ENCODE measurements at places on chromosomes 13 and 19.

- DNase-seq, result no peak
Measured at GRCh38 chr13:21326155-21327031, 132.7 kb downstream of the ZDHHC20 start.

DNA sequence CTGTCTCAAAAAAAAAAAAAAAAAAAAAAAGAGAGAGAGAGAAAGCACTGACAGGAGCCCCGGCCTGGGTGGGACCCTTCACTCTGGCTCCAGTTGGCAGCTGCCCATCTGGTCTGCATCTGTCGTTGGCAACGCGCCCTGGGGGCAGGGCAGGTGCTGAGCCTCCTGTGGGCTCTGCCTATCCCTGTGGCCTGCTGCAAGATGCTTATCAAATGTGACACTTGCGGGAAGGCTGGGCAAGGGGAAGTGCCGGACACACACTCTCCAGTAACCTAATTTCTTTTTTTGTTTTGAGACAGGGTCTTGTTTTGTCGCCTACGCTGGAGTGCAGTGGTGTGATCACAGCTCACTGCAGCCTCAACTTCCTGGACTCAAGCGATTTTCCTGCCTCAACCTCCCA is 10.7 kb upstream of the KPTN start:
- DNase-seq, result no peak

- DNase-seq, result no peak
Measured at GRCh38 chr13:113064000-113064533, 41.5 kb upstream of the F7 start.

DNA sequence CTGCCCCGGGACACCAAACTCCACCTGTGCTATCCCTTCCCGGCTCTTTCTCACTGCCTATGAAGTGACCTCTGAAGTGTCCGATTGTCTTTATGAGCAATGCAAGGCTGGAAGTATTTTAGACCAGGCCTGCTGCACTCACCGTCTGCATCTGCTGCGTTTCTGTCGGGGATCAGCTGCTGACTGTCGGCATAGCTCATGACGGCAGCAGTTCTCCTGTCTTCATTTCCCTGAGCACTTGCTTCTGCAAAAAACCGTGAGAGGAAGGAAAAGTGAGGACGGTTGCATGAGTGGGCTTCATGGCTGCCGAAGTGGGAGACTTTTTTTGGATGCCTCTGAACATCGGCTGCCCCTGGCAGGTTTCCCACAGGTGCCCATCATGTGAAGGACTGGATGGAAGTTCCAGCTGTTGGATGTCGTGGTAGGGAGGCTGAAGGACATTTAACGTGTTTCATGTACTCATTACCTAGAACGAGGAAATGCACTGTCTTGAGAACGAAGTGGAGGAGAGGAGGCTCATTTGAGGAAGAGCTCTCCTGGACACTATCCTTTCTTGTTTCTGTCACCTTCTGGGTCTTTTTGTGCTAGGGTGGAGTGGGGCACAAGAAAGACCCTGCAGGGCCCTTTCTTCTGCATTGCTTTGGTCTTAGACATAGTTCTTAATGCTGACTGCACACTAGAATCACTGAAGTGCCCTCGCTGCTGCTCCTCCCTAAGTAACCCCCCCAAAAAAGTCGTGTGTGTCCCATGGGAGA is 94.7 kb downstream of the RNASEH2B start:
- DNase-seq, result no peak

GRCh38 chr13:36837354-36838092 is 18.5 kb downstream of the RFXAP start:
- no peak for DNase-seq

- no peak for DNase-seq
Measured at GRCh38 chr19:2552859-2553258, 76.9 kb downstream of the GADD45B start.

DNA sequence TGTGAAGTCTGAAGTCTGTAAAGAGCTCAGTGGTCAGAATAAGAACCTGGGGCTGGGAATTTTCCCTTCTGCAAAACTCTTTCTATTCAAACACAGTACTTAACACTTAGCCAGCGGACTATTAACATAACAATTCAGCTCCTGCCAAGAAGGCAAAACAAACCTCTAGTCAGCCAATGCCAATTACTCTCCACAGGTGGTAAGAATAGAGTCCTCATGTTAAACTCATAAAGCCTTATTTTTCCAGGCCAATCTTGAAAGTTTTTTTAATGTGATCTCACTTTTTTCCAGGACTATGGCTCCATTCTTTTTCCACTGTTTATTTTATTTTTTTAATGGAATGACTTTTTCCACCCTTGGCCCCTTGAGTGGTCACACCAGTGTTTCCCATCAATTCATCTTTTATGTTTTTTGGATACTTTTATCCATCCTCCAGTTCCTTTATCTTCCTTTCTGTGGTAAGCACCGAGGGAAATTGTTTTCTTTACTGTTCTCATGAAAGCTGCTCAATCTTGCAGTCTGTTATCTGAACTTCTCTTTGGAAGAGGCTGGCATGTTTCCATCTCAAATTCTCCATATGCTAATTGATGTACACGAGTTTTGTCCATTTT is 217.3 kb downstream of the LHFPL6 start:
- no peak for DNase-seq

- DNase-seq, result peak; percentile 6
Measured at GRCh38 chr13:113922412-113923118, 51.3 kb downstream of the C13orf46 start.

DNA sequence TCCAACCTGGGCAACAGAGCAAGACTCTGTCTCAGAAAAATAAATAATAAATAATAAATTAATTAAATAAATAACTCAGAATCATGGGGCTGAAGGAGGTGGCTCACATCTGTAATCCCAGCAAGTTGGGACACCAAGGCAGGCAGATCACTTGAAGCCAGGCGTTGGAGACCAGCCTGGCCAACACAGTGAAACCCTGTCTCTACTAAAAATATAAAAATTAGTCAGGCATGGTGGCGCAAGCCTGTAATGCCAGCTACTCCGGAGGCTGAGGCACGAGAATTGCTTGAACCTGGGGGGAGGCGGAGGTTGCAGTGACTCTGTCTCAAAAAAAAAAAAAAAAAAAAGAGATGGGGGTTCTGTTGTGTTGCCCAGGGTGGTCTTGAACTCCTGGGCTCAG is 7.2 kb downstream of the TMEM38A start:
- DNase-seq, result no peak

- DNase-seq, result no peak
Measured at GRCh38 chr19:12992729-12993128, 2.5 kb upstream of the NFIX start.

DNA sequence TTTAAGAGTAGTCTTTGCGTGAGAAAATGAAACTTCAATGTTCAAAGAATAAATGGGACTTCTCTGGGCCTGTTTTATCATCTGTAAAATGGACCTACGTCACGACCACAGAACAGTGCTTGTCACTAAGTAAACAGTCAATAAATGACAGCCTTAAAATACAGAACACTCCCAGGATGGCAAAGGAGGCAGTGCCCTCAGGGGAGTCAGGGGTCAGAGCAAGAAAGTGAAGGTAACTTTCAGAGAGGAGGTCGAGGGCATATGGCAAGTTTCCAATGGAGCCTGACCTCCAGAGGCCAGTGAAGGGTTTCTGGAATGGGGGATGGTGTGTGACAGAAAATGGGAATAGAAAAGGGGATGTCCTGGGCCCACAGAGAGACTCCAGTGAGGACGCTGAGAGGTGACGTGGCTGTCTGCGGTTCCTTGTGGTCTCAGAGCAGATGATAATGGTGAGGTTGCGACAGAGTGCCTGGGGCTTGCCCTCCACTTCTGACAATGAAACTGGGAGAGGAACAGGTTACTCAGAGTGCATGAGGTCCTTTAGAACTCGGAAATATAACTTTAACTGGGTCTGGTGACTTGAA is 91.8 kb downstream of the UBL3 start:
- DNase-seq, result no peak

- DNase-seq, result no peak
Measured at GRCh38 chr13:100809129-100809390, 134.5 kb upstream of the TMTC4 start.

GRCh38 chr19:35004517-35005255 is 4.6 kb downstream of the GRAMD1A start:
- DNase-seq, result no peak

DNA sequence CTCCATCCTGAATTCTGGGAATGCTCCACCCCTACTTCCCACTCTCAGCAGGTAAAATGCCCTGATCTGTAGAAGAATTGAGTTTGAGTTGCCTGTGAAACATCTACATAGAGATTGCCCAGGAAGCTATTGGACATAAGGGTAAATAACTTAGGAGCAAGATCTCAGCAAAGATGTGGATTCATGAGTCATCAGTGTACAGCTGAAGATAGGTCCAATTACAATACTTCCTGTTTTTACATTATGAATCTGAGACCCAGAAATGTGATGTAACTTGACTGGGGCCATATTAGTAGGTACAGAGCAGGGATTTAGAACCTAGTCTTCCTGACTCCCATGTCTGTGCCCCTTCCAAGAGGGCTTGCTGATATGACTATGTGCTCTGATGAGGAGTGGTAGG is 79.4 kb upstream of the FNDC3A start:
- DNase-seq, result no peak

DNA sequence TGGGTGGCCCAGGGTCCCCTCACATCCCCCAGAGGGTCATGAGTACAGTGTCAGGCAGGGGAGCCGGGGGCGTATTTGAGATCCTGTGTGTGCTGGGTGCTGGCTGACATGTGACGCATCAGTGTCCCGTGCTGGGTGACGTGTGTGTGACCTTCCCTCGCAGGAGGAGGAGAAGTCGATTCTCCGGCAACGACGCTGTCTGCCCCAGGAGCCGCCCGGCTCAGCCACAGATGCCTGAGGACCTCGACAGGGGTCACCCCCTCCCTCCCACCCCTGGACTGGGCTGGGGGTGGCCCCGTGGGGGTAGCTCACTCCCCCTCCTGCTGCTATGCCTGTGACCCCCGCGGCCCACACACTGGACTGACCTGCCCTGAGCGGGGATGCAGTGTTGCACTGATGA is 25.8 kb downstream of the PNPLA6 start:
- DNase-seq, result no peak

DNA sequence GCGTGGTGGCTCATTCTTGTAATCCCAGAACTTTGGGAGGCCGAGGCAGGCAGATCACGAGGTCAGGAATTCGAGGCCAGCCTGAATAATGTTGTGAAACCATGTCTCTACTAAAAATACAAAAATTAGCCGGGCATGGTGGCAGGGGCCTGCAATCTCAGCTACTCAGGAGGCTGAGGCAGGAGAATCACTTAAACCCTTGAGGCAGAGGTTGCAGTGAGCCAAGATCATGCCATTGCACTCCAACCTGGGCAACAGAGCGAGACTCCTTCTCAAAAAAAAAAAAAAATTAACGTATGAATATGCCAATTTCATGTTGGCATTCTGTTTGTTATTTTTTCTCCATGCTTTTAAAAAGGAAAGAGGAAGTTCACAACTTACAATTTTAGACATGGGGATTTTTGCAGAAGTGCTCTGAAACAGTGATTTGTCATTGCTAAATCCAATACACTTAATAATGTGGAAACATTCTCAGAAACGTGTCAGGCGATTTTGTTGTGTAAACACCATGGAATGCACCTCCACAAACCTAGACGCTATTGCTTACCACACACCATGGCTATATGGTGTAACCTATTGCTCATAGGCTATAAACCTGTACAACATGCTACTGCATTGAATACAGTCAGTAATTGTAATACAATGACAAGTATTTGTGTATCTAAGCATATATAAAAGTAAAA is 115.9 kb upstream of the PCDH20 start:
- no peak for DNase-seq

GRCh38 chr19:28332351-28332750 is 880.6 kb downstream of the UQCRFS1 start:
- DNase-seq, result no peak

DNA sequence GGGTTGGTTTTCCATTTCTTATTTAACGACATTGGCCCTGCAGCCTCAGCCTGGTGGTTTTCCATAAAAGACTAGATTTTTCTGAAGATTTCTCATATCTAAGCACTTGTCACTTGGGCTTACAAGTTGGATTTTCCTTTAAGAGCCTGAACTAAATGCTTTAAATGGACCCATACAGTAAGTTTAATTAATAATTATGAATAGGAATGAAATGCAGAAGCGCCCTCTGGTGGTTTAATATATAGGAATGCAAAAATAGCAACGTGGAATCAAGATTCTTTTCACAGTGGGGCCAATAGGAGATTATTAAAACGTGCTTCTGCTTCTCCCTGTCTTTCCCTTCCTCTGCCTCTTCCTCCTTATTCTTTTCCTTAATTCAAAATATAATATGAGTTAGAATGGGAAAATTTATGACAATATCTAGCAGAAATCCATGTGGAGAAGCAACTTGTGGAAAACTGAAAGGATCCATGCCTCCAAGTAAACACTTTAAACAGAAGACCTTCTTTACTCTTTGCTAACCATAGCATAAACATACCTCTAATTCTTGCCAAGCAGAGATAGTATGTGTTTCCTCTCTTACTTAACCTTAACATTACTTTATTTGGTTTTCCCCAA is 324.0 kb downstream of the GPC5 start:
- no peak for DNase-seq

DNA sequence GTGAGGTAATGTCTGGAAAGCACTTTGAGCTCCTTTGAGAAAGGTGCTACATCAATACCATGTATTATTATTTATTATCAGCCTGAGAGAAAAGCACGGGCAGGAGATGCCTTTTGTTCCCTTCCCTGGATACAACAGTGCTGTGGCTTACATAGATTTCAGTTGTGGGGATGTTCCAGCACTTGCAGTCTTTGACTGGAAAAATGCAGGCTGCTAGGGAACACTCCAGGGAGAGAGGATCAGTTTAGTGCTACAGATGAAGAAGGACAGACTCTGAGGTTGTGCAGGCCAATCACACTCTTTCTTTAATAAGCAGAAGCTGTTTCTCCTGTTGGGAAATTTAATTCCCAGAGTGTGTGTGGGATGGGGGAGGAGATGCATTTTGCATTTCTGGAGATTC is 94.5 kb upstream of the OBI1 start:
- no peak for DNase-seq

- DNase-seq, result no peak
Measured at GRCh38 chr13:44331912-44332851, 41.4 kb upstream of the SERP2 start.

- DNase-seq, result no peak
Measured at GRCh38 chr19:5336195-5336965, 4.2 kb downstream of the PTPRS start.

DNA sequence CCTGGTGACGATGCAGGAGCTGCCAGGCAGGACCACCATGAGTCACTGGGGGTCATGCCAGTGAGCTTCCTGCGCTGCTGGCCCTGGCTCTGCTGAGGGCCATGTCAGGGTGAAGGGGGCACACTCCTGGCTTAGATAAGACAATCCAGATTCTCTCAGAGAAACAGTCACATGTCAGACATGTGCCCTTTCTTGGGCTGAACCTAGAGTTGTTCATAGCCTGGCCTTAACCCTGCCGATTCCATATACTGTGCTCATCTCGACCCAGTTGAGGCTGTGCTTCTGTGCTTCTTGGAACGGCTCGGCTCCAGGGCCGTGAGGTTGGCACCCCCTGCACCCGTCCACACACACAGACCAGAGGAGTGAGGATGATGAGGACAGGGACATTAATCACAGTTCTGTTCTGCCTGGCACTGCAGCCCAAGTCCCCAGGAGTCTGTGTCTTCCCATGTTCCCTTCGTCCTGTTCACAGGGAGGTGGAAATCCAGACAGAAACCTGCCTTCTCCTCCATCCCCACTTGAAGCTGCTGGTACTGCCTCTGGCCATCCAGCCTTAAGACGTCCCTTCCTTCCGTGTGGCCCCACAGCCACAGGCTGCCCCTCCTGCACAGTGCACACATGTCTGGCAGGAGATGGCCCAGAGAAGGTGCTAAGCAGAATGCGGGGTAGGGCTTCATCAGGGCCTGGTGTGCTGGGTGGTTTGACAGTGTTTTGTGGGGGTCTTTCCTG is 50.0 kb downstream of the LYL1 start:
- no peak for DNase-seq

Data from breast epithelium (tissue), 4 donors.